ENCODE measurements at places on chromosomes 11 and 22.

DNA sequence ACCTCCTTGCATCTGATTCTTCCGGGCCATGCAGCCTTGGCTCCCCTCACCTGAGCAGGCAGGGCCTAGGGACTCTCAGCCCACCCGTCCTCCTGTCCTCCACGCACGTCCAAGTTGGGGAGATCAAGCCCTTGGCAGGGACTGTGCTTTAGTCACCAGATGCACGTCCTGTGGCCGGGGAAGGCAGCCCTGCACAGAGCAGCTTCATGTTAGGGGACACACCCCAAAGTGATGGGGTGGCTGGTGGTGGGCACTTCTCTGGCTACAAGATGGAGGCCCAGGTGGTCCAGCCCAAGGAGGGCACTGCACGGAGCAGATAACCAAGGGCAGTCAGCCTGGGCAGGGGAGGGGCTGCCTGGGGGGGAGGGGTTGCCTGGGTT lies 1.2 kb downstream of the MUC5B start:
- no peak for DNase-seq

DNA sequence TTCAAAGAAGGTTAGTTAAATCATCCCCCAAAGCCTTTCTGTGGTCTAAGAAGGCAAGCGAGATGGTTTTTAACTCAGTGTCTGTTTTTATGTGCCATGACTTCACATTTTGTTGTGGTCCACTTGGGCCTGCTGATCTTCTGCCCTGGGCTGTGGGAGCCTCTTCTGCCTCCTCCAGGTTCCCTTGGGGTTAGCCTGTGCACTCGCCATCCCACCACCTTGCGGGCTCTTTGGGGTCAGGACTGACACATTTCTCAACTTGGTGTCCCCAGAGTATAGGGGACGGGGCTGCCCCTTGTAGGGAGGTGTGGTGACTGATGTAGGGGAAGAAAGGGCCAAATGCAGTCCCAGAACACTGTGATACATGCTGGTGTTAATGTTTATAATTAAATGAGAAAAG lies 207.0 kb downstream of the TBC1D22A start:
- DNase-seq, result no peak

GRCh38 chr11:8758619-8759169 lies 76.1 kb downstream of the RPL27A start:
- no peak for DNase-seq

GRCh38 chr11:111427471-111427912 lies 48.4 kb upstream of the POU2AF1 start:
- DNase-seq, result no peak

DNA sequence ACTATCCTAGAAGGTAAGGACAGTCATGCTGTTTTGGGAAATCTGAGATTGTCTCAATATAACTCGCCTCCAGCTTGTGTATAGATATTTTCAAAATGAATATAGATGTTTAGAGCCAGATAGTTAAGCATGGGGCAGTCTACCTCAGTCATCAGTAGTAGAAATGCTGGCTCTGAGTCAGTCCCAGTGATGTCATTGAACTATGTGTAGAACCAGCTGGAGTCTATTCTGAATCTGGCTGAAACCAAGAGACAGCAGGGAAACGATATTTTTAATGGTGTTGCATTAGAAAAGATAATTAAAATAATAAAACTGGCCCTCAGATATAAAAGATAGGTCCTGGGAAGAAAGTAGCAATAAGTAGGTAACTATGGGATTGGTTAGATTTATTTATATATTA lies 25.9 kb downstream of the PIWIL4 start:
- DNase-seq, result no peak

DNA sequence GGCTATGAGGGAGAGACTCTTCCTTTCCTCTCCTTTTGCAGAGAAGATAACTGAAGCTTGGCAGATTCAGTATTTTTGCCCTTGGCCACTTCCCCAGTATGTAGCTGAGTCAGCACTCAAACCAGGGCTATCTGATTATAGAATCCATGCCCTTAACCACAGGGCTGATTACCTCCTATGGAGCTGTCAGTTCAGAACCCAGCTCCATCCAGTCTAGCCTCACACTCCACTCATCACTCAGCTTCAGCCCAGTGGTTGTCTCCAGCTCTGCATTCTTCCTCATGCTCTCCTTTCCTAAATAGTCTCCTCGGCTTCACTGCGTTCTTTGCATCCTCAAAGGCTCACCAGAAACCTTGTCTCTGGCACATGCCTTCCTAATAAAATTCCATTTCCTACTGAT lies 151.6 kb upstream of the BLID start:
- DNase-seq, result no peak

GRCh38 chr11:9315078-9315688 lies 790 bp upstream of the TMEM41B start:
- no peak for DNase-seq

DNA sequence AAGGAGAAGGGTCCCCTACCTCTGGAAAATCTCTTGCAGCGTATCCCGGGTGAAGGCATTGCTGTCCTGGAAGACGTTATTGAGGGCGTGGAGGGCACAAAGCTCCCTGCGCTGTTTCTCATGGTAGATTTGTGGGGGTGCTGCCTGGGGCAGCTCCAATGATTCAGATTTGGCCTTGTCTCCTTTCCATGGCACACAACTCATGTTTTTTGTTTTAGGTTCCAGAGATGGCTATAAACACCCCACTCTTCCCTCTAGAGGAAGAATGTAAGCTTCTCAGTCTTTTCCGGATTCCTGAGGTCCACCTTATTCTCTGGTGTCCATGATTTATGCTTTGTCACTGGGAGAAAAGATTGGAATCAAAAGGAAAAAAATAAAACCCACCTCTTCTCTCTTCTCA lies 959 bp downstream of the JOSD1 start:
- DNase-seq, result no peak

DNA sequence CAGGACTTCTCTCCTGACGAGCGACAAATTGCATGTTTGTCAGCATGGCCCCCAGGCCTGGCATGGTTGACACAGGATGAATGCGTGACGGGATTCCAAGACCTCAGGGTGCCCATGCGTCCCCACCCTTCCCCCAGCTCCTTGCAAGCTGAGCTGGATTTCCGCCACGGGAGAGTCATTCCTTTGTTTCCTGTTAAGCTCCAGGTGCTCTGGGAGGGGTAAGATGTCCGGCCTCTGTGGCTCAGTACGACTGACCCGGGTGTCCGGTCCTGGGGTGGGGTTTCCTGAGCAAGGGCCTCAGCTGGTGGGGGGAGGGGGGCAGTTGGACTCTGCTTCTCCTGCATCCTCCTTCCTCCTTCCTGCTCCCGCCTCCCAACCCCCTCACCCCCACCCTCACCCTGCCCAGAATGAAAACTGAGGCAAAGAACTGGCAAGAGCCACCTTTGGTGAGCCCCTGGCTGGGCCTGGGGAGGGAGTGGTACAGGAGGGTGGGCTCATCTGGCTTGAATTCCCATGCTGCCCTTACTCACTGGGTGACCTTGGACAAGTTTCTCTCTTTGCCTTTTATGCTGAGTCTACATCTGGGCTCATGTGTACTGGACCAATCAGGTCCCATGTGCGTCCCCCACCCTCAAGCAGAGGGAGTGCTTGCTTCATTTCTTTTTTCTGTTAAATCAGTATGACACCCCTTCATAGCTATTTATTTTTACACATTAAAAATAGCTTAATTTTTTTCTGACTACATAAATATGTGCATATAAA lies 2.5 kb downstream of the CDC42EP2 start:
- no peak for DNase-seq

GRCh38 chr22:40043081-40043480 lies 48.3 kb downstream of the FAM83F start:
- DNase-seq, result no peak

- DNase-seq, result no peak
Observed at GRCh38 chr11:17479284-17480214, 2.9 kb upstream of the ABCC8 start.

DNA sequence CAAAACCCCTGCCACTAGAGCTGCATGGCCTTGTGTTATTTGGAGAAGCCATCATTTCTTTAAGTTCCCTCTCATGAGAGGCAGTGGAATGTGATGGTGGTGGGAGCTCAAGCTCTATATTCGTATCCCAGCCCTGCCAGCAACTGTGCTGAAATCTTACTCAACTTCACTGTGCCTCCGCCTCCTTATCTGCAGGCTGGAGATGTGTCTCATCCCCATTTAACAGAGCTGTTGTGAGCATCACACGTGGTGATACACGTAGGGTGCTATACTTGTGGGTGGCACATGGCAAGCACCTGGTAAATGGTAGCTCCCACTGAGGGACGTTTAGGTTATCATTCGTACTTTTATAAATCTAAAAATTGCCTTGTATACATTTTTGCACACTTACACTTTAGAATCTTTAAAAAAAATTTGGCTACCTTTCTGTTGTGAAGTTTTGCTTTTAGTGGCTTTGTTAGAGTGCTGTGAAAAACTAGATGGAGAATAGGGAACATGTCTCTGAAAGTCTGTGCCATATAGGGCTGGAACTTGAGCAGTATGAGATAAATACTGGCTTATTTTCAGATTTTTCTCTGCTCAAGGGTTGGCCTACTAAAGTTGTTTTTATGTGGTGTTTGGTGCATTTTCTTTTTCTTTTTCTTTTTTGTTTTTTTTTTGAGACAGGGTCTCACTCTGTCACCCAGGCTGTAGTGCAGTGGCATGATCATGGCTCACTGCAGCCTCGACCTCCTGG lies 23.2 kb downstream of the TNRC6B start:
- no peak for DNase-seq

- no peak for DNase-seq
Observed at GRCh38 chr22:38865201-38866023, 6.6 kb downstream of the CBX6 start.

DNA sequence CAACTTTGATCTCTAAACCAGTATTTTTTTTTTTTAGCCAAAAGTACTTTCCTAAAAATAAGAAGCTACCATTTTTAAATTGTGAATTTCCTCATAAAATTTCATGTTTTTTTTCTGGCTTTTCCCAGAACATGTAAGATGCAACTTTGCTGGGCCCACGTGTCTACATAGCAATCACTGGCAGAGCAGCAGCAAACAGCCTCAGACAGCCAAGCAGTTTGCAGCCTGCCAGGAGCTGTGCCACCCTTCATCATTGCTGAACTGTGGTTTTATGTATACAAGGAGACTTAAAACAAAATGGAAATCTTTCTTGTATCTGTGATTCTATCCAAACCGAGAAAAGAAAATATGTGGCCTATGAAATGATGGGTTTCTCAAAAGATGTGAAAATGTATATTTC lies 110.2 kb downstream of the GRIA4 start:
- no peak for DNase-seq

- no peak for DNase-seq
Observed at GRCh38 chr11:116715383-116715782, 57.4 kb downstream of the BUD13 start.

GRCh38 chr22:43666457-43666856 lies 145.6 kb downstream of the EFCAB6 start:
- DNase-seq, result no peak

- DNase-seq, result no peak
Observed at GRCh38 chr11:12789596-12790215, 115.5 kb downstream of the TEAD1 start.

- no peak for DNase-seq
Observed at GRCh38 chr11:62988276-62988675, 3.5 kb upstream of the SLC22A6 start.

- DNase-seq, result peak; percentile 59
Observed at GRCh38 chr11:1763796-1764661, at the start of gene CTSD. TSS of gene CTSD (minus strand) at chr11:1763927. CDS start at chr11:1763859, 68 bp downstream.

DNA sequence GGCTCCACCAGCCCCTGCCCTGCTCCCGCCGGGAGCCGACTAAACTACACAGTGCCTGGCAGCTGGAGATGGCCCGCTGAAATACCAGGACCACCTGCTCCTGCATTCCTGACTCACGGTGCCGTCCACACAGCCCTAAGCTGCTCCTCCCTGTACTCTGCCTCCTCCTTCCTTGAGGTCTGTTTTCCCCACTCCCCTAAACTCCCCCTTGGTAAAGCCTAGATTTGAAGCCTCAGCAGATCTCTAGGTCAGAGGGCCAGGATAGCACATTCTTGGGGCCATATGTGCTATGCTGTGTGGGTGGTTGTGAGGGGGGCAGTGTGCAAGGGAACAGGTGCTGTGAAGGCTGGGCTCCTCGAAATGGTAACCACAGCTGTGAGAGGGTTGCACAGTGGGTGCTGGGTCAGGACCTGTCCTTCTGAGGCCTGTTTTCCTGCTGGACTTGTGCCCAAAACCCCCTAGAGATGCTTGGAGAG lies 9.7 kb downstream of the LRFN4 start:
- no peak for DNase-seq

DNA sequence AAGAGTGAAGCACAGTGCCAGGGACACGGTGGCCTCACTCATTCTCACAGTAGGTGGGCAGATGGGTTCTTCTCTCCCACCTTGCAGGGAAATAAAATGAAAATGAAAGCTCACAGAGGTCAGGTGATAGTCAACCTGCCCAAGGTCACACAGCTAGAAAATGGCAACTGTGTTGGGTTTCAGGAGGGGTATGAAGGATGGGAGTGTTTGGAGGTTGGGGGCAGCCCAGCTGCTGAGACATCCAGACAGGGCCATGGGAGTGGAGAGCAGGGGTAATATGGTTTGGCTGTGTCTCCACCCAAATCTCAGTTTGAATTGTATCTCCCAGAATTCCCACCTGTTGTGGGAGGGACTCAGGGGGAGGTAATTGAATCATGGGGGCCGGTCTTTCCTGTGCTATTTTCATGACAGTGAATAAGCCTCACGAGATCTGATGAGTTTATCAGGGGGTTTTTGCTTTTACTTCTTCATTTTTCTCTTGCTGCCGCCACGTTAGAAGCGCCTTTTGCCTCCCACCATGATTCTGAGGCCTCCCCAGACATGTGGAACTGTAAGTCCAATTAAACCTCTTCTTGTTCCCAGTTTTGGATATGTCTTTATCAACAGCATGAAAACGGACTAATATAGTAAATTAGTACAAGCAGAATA lies 247.0 kb downstream of the TENM4 start:
- no peak for DNase-seq

GRCh38 chr11:25710975-25711374 lies 621.0 kb upstream of the ANO3 start:
- no peak for DNase-seq

- DNase-seq, result no peak
Observed at GRCh38 chr11:30172883-30173311, 57.9 kb upstream of the FSHB start.
